Kidney glomerular epithelial cell (primary cell): ENCODE measurements at places on chromosomes 4 and X.

DNA sequence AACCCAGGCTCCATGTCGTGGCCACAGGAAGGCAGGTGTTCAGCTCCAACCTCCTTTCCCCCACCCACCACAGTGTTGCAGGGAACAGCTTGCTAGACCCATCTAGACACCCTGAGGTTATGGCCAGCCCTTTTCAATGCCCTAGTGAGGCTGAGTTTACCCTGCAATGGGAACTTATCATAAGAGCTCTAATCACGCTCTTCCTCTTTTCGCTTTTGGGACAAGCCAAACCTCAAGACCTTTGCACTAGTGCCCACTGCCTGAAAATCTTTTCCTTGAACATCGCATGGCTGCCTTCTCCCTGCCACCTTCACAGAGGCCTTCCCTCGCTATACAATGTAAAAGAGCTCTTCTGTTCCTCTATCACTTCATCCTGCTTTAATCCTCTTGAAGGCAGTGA, 2.4 kb upstream of the FGFBP2 start:
- DNase-seq: no peak

DNA sequence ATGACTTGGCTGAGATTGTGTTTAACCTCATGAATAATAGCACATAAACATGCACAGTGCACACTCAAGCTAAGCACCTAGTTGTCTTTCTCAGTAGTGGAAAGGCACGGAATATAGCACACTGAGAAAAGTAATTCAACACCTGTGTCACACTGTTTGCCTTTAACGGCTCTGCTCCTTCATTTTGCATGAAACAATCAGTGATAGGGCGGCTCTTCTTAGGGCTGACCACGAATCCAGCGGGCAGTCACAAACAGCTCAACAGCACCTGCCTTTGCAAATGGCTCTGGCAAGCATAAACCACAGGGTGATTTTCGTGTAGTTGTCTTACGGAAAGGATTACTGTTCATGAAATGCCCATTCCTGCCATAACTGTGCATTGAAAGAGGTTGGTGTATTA, 954.0 kb upstream of the TENM3 start:
- DNase-seq: no peak

DNA sequence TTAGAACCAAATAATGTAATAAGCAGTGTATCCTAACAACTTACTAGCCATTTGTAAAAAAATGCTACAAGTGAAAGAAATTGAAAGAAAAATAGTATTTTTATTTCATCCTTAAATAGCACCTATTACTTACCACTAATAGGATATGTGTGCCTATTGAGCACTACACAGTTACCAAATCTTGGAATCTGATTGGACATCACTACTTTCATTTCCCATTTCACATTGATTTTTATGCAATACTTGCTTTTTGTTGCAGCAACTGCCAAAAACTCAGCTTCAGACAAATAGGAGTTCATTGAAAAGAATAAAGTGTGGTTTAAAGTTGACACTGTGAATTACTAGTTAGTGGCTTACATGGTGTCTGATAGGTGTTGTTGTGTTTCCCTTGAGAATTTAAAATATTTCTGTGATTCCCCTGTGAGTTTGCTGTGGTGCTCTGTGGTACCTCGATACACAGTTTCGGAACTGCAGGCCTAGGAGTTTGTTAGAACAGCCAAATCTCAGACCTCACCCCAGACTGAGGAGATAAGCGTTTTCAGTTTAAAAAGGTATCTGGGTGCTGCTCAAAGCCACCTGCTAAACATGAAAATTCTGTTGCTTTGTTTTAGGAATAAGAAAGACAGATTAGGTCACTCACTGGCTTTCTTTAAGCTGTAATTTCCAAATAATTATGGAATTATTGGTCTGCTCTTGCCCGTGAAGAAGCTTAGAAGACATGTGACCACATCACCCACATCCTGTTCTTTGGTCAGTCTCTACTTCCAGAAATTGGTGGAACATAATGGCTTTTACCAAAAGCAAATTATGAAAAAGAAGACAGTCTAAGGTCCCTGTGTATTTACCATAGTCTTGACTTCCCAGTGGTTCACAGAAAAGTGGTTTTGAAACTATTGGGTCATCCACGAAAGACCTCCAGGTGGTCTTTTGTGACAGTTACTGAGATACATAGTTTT, 97.8 kb downstream of the SYTL5 start:
- no peak for DNase-seq

- no peak for DNase-seq
Measured at GRCh38 chrX:130085551-130086446, 24.5 kb downstream of the ELF4 start.

DNA sequence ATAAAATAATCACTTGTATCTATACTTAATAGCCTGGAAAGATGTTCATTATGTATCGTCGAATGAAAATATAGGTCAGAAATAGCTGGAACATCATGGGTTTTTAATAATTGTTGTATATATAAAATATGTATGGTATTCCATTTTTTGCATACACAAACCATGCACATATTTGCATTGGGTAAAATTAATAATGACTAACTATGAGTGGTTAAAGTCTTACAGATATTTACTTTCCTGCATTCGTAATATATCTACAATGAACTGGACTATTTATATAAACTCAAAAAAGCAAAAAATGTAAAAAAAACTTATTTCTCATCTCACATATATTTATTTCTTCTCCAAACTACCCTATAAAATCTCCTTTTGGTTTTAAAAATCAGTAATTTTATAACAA, 46.0 kb downstream of the CYLC1 start:
- DNase-seq: no peak

DNA sequence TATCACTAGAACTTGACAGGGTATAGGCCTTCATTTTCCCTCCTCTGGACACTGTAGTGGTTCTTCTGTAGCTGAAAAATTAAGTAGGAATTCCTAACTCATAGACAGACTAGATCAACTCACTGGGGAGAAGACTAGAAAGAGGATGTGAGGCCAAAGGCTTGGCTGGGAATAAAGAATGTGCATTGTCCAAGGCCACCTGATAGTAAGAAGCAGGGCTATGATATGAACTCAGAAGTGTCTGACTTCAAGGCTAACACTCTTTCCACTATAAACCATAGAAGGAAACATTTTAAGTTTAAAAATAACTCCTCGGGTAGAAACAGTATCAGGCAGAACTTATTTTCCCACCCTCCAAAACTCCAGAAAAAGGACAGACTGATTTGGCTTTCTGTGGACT, 346.6 kb downstream of the OPHN1 start:
- DNase-seq: no peak

- no peak for DNase-seq
Measured at GRCh38 chr4:91824773-91825172, 479.0 kb upstream of the GRID2 start.

GRCh38 chr4:86608757-86609375, 14.8 kb downstream of the PTPN13 start:
- DNase-seq: no peak

GRCh38 chr4:175906384-175906783, 94.3 kb upstream of the GPM6A start:
- no peak for DNase-seq

GRCh38 chr4:35138449-35138848, 1105.9 kb downstream of the ARAP2 start:
- no peak for DNase-seq

- DNase-seq: no peak
Measured at GRCh38 chrX:6266041-6266440, 37.4 kb upstream of the NLGN4X start.

GRCh38 chr4:105509291-105509690, 35.4 kb upstream of the PPA2 start:
- no peak for DNase-seq

GRCh38 chrX:56782352-56782751, 53.3 kb downstream of the NBDY start:
- no peak for DNase-seq

GRCh38 chr4:138367942-138368341, 125.8 kb upstream of the SLC7A11 start:
- DNase-seq: no peak

- no peak for DNase-seq
Measured at GRCh38 chr4:44985938-44986337, 259.6 kb upstream of the GNPDA2 start.

DNA sequence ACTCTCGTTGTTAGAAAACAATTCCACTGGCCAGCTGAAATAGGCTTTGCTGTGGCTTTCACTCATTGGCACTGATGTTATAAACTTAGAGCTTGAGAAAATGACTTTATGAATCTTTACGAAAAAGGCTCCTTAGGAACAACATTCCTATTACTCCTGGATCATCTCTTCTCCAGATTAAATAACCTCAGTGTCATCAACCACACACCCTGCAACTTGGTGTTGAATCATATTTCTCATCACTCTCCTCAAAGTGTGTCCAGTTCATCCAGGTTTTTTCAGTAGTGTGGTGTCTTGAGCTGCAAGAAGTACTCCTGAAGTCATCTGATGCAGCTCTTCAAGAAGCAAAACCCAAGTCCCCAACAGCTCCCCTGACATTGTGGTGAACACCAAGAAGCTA, 28.1 kb upstream of the ANOS1 start:
- no peak for DNase-seq

- DNase-seq: no peak
Measured at GRCh38 chrX:97751735-97752134, 868.0 kb downstream of the RPA4 start.

DNA sequence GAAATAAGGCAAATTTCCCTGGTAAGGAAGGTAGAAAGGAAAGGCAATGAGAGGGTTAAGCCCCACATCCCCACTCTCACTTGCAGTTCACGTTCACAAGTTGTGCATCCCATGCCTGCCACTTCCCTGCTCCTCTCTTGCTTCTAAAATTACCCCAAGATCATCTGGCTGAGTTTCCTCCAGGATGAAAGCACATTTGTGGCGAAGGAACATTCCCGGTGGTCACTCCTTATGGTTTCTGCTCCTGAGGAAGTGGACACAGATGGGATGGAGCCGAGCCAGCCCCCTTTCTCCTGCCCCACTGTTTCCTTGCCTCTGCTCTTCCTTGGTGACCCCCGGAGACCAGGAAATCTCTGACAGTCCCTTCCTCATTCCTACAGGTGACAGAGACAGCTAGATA, 37.5 kb downstream of the SPINK2 start:
- no peak for DNase-seq

DNA sequence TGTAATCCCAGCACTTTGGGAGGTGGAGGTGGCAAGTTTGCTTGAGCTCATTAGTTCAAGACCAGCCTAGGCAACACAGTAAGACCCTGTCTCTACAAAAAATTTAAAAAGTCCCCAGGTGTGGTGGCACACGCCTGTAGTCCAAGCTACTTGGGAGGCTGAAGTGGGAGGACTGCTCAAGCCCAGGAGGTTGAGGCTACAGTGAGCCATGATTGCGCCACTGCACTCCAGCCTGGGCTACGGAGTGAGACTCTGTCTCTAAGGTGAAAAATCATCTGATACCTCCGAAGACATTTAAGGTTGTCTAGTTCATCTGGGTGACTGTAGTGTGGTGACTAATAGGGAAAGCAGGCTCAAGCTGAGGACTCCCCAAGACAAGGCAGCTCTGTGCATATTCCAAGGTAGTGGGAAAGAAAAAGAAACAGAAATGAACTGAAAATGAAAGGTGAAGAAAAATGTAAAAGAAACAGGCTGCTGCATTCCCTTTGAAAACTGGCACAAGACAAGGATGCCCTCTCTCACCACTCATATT, 23.3 kb downstream of the FRYL start:
- no peak for DNase-seq

- DNase-seq: no peak
Measured at GRCh38 chrX:7147413-7147977, at the start of gene STS. Gene STS, plus strand, starts transcription at chrX:7147712. Its CDS starts 105,488 bp downstream, at chrX:7253200.

- DNase-seq: no peak
Measured at GRCh38 chr4:59655996-59656395, 1544.1 kb upstream of the ADGRL3 start.

DNA sequence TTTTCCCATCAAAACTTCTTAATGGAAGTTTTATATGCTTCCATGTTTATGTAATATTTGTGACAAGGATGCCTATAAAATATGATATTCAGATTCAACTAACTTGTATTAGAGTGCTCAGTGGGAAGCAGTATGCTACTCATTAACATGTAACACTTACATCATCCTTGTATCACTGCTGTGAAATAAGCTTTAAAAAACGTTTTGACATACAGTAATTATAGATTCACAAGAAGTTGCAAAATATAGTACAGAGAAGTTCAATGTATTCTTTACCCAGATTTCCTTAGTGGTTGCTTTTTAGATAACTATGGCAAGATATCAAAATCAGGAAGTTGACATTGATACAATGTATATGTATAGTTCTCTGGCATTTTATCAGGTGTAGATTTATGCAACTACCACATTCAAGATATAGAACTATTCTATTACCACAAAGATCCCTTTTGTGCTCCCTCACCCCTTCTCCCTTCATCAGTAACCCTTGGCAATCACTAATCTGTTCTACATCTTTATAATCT, 56.3 kb downstream of the DTHD1 start:
- no peak for DNase-seq

GRCh38 chr4:141109983-141110382, 23.3 kb downstream of the RNF150 start:
- no peak for DNase-seq
